NCI-H446 treated with DMSO at 0.1 percent for 48 hours (cell line): ENCODE measurements at places on chromosomes 5 and 9.

- no peak for DNase-seq
These were observed 91.2 kb upstream of the CPEB4 start for GRCh38 chr5:173796721-173797495.

DNA sequence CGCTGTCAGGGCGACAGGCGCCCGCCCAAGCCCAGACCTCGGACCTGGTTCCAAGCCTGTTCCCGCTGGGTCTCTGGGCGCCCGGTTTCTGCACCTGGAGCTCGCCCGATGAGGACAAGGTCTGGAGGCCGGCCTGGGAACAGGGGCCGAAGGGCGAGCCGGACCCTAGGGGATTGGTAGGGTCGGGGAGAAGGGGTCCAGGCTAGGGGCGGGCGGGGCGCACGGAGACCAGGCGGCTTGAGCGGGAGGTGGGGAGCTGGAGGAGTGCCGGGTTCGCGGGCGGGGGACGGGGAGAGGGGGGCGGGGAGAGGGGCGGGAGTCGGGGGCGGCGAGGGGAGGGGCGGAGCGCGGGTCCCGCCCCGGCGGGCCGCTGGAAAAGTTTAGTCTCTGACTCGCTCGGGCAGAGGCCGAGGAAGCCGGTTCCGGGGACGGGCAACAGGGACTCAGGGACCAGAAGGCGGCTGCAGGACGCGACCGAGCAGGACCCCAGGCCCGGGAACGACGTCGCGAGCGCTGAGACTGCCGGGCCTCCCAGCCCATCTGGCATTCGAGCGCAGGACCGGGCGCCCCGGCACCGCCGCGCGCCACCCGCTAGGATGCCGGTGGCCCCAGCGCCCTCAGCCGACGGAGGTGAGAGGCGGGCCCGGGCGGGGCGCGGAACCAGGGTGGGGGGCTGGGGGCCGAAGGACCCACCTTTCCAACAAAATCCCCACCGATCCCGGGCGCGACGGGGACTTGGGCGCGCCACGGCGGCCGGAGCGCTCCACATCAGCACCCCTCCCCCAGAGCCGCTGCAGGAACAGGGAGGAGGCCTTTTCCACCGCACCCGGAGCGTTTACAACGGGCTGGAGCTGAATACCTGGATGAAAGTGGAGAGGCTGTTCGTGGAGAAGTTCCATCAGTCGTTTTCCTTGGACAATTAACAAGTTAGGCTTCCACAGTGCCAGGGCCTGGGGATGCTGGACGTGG is at the start of gene S1PR3:
TSS of gene S1PR3 (plus strand) at position 403 of the 969 bp plus-strand sequence. CDS start 9,733 bp downstream, outside the sequence.
- DNase-seq, result no peak

DNA sequence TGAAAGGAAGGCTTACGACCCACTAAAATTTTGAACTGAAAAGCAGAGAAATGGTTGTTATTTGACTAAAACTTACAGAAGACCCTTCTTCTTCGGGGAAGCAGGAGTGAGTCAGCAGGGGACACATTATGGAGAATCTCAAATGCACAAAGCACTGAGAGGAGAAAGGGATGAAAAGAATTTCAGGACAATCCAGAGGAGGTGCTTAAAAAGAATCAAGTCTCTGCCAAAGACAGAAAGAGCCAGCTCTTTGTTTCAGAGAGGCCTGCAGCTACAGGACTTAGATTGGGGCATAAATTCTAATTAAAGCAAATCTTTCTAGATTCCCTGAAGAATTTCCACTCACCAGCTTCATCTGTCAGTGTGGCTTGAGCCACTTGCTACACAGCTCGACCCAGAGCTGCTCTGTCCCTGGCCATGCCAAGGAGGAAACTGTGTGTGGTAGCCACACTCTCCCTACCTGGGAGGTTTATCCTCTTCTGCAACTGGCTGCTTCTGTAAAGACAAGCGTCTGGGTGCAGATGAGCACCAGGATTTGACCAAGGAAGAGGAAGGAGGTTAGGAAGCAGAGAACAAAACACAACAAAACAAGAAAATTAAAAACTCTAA is 89.9 kb downstream of the SEMA5A start:
- DNase-seq, result no peak

DNA sequence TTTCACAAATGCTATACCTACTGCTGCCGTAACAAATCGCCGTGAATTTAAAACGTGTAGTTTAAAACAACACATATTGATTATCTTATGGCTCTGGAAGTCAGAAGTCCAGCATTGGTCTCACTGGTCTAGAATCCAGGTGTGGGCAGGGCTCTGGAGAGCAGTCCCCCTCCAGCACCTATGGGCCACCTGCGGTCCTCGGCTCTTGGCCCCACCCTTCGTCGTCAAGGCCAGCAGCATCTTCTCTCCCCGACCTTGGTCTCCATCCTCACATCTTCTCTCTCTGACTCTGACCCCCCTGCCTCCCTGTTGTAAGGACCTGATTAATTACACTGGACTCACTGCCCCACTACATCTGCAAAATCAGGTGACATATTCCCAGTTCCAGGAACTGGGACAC is 106.4 kb upstream of the COL5A1 start:
- DNase-seq, result no peak

- DNase-seq, result no peak
These were observed 65.2 kb downstream of the ZNF366 start for GRCh38 chr5:72441862-72442540.

DNA sequence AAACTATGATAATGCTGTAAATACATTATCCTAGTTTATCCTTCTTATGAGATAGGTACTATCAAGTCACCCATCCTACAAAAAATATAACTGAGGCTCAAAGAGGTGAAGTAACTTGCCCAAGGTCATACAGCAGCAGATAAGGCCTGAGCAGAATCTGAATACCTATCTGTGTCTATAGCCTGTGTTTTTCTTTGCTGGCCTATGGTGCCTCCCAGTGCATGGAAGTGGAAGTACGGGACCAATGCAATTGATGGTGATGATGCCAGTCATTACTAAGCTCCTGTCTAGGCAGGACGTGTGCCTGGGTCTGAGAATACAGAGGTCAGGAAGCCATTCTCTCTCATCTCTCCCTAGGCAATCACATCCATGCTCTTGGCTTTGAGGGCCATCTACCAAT is 67.8 kb downstream of the FAT2 start:
- DNase-seq, result no peak

GRCh38 chr5:134964359-134965270 is 3.1 kb upstream of the CATSPER3 start:
- no peak for DNase-seq

DNA sequence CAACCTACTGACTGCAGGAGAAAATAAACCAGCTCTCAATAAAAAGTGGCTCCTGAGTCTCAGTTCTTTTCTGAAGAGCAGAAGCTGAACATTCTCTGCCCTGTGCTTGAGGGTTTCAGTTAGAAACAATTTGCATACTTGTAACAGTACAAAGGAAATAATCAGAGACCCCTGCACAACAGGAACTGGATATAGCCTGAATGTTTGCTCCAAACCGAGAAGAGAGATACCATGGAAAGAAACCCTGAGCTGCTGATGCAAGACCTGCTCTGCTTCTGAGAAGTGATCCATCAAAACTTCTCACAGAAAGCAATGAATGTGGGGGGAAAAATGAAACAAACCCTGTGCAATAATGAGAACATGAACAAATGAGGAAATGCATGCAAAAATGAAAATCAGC is 592.9 kb downstream of the SEMA5A start:
- no peak for DNase-seq

- DNase-seq, result no peak
These were observed 123.7 kb upstream of the FBXL17 start for GRCh38 chr5:108505608-108506007.

DNA sequence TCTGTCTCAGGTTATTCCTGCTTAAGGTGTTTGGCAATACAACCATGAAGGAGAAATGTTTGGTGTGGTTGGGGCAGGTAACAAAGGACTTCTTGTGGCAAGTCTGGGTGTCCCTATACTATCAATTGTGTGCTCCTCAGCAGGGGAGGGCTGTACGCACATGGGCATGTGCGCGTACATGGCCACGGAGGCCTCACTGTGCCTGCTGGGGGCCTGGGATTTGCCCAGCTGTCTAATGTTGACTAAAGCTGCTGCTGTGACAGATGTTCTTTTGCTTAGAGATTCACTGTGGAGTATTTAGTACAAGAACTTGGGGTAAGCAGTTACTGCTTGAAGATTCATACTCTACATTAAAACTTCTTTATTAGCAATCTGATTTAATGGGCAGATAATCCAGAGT is 97.5 kb downstream of the HSPA4 start:
- DNase-seq, result no peak
